Stimulated activated CD4-positive, alpha-beta T cell treated with anti-CD3 and anti-CD28 coated beads, Interleukin-1b, Interleukin-23, amount 100 ng/mL, for 4 hours (primary cell): ENCODE measurements at places on chromosomes 4 and X.

GRCh38 chrX:68115371-68115770 lies 317.9 kb downstream of the OPHN1 start:
- DNase-seq: no peak

GRCh38 chr4:6341696-6342095 lies 72.0 kb downstream of the WFS1 start:
- DNase-seq: no peak

DNA sequence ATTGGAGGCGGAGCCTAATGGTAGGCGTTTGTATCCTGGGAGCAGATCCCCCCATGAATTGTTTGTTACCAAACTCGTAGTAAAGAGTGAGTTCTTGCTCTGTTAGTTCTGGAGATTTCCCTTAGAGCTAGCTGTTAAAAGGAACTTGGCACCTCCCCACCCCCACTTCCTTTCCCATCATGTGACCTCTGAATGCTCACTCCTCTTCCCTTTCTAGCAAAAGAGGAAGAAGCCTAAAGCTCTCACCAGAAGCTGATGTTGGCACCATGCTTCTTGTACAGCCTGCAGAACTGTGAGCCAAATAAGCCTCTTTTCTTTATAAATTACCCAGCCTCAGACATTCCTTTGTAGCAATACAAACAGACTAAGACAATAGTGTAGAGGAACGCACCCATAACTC lies 13.8 kb upstream of the ATOH1 start:
- no peak for DNase-seq

- no peak for DNase-seq
Measured at GRCh38 chr4:182126603-182127002, 116.6 kb upstream of the TENM3 start.

GRCh38 chr4:5891563-5892322 lies 1.1 kb downstream of the CRMP1 start:
- no peak for DNase-seq

DNA sequence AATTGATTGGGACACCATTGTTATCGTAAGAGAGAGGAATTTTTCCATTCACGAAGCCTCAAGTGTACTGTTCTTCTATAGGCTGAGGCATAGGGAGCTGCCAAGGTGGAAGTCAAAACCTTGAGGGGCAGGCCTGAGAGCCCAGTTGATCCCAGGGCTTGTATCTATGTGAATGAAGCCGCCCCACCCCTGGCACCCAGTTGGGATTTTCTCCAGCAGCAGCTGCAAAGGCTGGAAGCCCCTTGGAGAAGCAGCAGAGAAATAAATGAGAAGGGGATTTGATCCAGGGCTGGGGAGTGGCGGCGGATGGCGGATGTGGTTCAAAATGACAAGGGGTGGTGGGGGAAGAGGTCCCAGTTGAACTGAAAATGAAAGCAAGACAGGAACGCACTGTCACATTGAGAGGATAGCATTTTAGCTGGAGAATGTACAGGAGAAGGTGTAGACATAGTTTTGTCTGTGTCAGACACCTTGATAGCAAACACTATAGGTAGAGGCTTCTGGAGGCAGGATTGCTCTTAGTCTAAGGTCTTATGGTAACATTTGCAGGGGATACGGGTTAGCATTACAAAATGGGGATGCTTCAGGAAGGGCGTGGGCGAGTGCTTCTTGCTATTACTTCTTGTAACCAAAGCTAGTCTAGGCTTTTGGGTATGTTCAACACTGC lies 32.6 kb downstream of the DOCK11 start:
- DNase-seq: peak; percentile 24

GRCh38 chrX:125769628-125770027 lies 396.5 kb downstream of the DCAF12L2 start:
- no peak for DNase-seq

GRCh38 chr4:10667701-10668326 lies 16.8 kb downstream of the CLNK start:
- no peak for DNase-seq

DNA sequence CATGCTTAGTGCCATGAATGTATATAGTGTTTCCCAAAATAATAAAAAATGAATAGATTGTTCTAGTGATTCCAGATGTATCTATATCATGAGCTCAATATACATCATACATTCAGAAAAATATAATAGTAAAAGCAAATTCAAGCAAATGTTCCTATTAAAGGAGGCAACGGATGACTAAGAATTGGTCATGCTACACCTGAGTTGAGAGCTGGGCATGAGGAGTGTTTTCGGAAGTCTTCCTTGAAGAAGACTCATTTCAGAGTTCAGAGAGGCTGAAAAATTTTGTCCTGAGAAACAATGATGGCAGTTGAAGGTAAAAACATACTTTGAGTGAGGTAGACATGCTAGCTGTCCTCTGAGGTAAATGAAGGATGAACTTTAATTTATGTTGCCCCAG lies 79.3 kb upstream of the IL1RAPL2 start:
- no peak for DNase-seq

DNA sequence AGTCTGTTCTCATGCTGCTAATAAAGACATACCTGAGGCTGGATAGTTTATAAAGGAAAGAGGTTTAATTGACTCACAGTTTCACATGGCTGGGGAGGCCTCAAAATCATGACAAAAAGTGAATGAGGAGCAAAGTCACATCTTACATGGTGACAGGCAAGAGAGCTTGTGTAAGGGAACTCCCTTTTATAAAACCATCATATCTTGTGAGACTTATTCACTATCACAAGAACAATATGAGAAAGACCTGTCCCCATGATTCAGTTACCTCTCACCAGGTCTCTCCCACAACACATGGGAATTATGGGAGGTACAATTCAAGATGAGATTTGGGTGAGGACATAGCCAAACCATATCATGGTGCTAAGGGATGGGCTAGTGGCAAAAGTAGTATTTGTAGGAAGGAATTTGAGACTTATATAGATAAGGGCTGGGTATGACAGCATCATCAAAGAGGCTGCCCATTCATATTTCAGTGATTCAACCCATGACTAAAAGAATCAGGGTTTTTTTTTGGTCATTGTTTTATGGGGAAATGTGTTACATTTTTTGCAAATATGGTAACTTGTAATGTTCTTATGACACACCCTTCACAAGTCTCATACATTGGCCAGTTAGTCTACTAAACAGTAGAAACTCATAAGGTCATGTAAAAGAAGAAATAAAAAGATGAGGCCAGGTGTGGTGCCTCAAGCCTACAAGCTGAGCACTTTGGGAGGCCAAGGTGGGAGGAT lies 34.7 kb downstream of the NUP62CL start:
- no peak for DNase-seq

GRCh38 chr4:16772366-16772850 lies 126.0 kb downstream of the LDB2 start:
- no peak for DNase-seq

GRCh38 chrX:13673016-13673415 lies 15.9 kb upstream of the RAB9A start:
- no peak for DNase-seq

GRCh38 chr4:107182347-107182746 lies 146.2 kb upstream of the DKK2 start:
- DNase-seq: no peak

DNA sequence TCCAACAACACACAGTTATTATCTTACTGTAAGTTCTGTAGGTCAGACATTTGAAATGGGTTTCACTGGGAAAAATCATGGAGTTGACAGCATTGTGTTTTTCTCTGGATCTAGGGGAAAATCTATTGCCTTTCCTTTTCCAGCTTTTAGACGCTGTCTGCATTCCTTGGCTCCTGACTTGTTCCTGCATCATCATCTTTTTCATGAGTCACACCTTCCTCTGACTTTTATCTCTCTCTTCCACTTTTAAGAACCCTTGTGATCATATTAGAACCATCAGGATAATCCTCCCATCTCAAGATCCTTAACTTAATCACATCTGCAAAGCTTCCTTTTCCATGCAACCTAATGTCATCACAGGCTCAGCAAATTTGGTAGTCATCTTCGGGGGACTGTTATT lies 1454.8 kb downstream of the RPA4 start:
- no peak for DNase-seq

- DNase-seq: no peak
Measured at GRCh38 chr4:139884438-139884837, 218.8 kb downstream of the MGST2 start.

DNA sequence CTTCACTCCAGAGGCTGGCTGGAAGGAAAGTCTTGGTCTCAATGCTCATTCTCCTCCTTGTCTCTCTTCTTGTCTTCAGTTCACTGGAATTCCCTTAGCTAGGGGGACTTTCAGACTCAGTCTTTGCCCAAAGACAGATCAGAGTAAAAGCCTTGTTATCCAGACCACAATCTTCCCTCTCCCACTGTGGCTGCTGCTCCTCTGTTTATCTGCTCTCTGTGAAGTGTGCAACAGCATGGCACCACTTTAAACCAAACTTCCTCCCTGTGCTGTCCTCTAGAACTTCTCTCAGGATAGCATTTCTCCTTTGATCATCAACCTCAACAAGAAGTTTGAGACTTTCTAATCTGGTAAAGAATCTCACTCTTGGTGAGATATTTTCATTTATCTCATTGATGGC lies 530.1 kb upstream of the SLIT2 start:
- DNase-seq: no peak

GRCh38 chr4:168880811-168881595 lies 129.1 kb downstream of the CBR4 start:
- no peak for DNase-seq

DNA sequence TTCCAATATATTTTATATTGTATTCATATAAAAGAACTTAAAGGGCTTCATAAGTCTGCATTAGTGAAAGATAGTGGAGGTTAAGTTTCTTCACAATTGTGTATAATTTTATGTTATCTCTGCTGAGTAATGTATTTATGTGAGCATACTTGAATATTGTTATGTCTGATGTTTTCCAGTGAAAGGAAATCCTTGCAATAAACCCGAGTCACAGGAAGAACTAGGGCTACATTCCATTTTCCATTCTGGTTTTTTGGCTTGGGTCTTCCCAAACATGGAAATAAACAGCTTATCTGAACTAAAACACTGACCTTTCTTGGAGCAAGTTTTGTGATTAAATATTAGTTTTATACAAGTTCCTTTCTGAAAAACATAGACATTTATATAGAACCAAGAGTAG lies 231.3 kb upstream of the GPRIN3 start:
- no peak for DNase-seq

- DNase-seq: no peak
Measured at GRCh38 chrX:40318076-40318475, 220.3 kb upstream of the BCOR start.

DNA sequence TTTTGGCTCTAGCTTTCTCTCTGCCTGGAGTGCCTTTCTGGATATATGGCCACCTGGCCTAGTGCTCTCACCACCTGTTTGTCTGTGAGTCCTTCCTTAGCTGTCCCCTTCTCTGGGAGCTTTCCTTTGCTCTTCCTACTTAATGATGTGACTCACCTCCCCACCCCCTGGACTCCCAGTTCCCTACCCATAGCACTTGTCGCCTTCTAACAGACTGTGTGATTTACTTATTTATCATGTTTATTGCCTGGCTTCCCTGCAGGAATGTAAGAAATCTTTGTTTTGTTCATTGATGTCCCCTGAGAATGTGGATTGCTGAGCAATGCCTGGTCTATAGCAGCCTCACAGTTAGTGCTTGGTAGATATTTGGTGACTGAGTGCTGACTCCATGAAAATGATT lies 18.9 kb downstream of the ADD1 start:
- DNase-seq: no peak

GRCh38 chr4:188408244-188409030 lies 269.2 kb downstream of the TRIML1 start:
- DNase-seq: no peak

- no peak for DNase-seq
Measured at GRCh38 chrX:134501941-134502340, 42.0 kb downstream of the HPRT1 start.

GRCh38 chr4:125268068-125268755 lies 46.5 kb upstream of the FAT4 start:
- no peak for DNase-seq

DNA sequence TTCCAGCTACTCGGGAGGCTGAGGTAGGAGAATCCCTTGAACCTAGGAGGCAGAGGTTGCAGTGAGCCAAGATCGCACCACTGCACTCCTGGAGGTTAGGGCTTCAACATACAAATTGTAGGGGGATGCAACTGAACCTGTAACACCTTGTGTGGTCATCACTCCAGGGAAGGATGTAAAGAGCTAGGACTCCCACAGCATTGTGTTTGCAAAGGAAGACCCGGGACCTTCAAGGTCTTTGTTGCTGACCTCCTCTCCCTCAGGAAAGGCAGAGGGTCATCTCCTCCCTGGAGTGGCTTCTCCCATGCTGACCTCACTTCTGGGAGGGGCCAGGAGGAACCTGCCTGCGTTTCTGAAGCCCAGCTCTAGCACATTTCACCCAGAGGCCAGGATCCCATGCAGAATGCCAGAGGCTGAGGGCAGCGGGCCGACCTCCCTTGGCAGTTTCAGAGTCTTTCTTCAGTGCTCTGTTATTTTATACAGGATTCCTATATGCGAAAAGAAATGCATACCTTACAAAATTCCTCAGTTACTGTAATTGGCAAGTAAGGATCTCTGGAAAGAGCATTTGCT lies 80.2 kb downstream of the HTRA3 start:
- no peak for DNase-seq

DNA sequence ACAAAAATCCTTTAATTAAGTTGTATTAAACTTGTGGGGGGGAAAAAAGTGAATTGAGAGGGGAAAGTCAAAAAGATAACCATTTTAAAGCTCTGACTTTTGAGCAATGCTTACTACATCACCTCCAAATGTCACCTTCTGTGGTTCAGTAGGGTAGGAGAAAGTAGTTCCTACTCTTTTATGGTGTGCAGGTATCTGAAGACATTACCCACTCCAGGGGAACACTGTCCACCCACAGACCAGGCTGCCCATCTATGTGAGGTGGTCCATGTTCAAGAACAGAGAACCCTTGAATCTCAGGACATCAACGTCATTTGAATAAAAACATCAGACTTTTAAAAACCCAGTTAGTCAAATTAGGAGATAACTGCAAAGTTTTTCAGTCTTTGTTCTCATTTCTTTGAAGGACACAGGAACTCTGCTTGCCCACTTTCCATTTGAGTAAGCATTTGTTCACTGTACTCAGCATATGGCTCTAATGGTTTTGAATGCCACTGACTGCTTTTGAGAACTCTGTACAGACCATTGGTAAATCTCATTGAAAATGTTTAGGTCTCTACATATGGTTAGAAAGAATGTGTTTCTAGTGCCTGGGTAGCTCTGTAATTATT lies 18.4 kb downstream of the NMU start:
- no peak for DNase-seq

DNA sequence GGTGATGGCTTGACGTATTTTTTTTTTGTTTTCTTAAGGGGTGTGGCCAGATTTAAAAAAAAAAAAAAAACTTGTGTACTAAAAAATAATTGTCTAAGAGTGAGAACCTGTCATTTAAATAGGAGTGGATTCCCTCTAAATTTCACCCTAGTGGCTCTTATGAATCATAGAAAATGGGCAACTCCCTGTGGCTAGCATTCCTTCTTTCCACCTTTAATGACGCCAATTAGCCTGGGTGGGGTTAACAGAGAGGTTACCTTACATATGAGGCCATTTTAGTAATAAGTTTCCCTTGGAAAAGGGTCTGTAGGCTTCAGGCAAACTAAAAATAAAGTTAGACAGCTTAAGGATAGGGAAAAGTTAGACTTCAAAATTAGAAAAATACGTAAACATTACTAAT lies 223.5 kb upstream of the FAM241A start:
- no peak for DNase-seq

- no peak for DNase-seq
Measured at GRCh38 chr4:67632492-67632891, 68.5 kb downstream of the UBA6 start.

- DNase-seq: no peak
Measured at GRCh38 chr4:39036172-39036571, 4.0 kb upstream of the TMEM156 start.
